ENCODE measurements at places on chromosomes 6 and 20. TPM values are rescaled to one million over a fixed set of nuclear protein-coding genes. Genes with fewer than 3 reads are reported as not detected.
A peak's percentile ranks its signal among the peaks of the same experiment; 100 is the strongest.

DNA sequence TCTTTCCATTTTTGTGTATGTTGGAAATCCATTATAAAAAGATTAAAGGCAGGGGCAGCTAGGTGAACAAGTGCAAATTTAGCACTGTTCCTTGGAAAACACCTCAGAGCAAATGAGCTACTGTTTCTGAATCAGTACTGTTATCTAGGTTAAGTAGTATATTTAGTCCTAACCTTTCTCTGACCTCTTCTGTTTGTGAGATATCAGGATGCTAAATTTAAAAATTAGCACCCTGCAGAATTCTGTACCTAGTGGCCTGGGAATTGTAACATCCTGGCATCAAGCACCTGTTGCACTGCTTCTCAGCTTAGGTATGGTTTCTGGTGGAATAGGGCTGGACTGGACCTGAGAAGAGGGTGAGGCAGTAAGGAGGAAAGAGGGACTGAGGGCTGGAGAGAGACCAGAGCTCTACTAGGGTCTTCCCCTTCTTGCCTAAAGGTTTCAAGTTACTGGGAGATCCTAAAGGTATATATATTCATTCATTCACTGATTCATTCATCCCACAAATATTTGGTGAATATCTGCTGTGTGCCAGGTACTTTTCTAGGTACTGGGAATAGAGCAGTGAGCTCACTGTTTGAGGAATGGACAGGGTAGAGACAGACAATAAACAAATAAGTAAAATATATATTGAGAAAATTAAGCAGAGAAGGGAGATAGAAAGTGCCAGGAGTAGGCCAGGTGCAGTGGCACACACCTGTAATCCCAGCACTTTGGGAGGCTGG, 5.2 kb downstream of the ZNF76 start:
- DNase-seq = no peak

SMIM26 gene
- 130 TPM for total RNA-seq

DNA sequence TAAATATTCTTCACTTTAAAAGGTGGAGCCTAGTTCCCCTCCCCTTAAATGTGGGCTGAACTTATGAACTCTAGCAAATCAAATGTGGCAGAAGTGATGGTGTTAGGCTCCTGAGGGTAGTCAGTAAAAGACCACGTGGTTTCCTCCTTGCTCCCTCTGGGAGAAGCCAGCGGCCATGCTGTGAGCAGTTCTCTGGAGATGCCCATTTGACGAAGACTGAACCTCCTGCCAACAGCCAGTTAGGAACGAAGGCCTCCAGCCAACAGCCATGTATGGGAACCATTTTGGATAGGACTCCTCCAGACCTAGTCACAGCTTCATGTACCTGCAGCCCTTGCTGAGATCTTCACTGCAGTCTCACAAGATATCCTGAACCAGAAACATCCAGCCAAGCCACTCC, 7.6 kb upstream of the MOCS1 start:
- no peak for DNase-seq

GRCh38 chr20:48821261-48821920, 6.4 kb downstream of the PREX1 start:
- no peak for DNase-seq

DNA sequence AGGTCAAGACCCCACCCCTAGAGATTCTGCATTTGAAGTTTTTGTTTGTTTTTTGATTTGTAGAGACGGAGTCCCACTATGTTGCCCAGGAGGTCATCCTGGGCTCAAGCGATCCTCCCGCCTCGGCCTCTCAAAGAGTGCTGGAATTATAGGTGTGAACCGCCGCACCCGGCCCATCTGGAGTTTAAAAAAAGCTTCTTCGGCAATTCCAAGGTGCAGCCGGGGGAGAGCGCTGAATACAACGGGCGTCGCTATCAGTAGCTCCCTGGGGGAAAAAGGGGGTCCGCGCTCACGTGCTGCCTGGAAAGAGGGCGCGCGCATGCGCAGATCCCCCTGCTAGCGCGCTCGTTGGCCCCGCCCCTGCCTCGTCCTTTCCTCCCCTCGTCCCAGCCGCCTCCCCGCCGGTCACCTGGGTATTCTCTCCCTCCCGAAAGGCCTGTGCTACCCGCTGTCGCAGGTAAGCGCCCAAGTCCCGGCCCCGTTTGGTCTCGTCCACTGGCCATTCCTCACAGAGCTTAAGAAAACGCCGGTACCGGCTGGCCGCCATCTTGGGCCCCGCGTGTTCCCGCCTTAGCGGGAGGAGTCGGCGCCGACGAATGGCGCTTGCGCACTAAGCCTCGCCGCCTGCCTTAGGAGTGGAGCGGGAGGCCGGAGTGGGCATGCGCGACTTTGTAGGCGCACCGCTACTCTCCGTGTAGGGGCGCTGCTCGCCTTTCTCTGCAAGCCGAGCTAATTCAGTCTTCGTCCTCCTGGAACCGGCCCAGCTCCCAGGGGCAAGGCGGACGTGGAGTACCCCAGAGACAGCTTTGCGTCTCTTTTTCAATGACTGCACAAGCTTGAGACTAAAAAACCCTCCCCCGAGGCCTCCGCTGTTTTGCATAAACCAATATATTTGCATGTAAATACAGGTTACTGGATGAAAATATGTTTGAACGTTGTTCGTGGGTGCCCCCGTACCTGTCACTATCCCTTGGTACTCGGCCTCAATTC, at the start of gene UQCC2:
TSS of gene UQCC2 (minus strand) at position 561 of the 990 bp plus-strand sequence. CDS start at position 547, 14 bp downstream.
- peak; percentile 97 for DNase-seq

ZC3H12D gene
- 0.05 TPM for total RNA-seq
